ENCODE measurements at places on chromosomes 7 and 10.

- no peak for DNase-seq
These were observed 44.0 kb upstream of the VDAC2 start for GRCh38 chr10:75166623-75166972.

- no peak for DNase-seq
These were observed at the start of gene CACNB2 for GRCh38 chr10:18140149-18140956. CACNB2 (plus strand) TSS chr10:18140424.

DNA sequence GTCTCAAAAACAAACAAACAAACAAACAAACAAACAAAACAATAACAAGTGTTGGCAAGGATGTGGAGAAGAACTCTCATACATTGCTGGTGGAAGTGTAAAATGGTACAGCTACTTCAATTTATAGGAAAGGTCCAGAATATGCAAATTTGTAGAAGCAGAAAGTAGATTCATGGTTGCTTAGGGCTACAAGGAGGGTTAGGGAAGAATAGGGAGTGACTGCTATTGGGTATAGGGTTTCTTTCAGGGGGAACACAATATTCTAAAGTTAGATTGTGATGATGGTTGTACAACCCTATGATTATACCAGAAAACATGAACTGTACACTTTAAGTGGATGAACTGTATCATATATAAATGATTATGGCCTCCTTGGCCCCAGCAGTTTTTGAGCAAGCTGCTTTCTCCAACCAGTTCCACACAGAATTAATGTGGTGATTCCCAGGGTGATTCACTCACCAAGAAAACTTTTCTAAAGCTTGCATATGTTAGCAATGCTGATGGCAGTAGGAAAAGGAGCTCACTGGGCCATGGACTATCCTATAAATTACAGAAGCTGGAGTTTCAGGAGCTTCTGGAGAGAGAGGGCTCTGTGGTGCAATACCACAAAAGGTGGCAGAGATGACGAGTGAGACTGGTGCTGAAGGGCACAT is 52.8 kb upstream of the KCNIP2 start:
- DNase-seq = no peak

DNA sequence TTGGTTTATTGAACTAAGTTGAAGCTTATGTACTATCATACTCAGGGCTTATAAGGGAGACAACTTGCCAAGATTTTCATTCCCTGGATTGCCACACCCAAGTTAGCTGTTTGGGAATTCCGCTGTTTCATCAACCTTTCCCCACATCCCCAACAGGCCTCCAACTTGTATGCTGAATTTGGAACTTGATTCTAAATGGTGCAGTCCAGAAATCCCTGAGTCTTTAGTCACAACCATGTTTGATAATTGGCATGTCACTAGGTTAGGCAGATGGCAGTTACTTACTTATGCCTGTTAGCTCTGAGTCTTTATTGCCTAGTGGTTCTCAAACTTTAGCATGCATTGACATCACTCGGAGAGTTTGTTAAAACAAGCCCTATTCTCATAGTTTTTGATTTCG is 135.4 kb upstream of the PRPS1L1 start:
- DNase-seq = no peak

GRCh38 chr7:139855498-139856270 is 26.6 kb downstream of the TBXAS1 start:
- DNase-seq = no peak

DNA sequence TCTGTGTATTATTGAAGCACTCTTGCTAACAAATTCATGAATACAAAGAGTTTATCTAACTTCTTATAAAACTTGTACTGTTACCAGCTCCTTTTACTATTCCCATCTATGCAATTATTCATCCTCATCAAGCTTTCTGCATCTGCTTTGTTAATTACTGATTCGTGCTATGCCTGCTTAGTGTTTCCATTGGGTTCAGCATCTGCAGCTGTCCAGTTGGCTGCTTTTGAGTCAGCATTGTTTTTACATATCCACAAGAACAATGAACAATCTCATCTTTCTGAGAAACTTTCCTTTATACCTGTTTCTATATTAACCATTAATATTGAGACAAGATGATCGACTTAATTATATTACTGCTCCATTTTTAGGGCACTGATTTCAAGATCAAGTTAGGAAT is 19.6 kb upstream of the ANLN start:
- no peak for DNase-seq

- DNase-seq = no peak
These were observed 43.5 kb upstream of the LEP start for GRCh38 chr7:128197589-128197988.

- no peak for DNase-seq
These were observed 133.8 kb upstream of the ZNF92 start for GRCh38 chr7:65239707-65240352.

GRCh38 chr10:7170626-7171322 is 240.1 kb downstream of the SFMBT2 start:
- no peak for DNase-seq

DNA sequence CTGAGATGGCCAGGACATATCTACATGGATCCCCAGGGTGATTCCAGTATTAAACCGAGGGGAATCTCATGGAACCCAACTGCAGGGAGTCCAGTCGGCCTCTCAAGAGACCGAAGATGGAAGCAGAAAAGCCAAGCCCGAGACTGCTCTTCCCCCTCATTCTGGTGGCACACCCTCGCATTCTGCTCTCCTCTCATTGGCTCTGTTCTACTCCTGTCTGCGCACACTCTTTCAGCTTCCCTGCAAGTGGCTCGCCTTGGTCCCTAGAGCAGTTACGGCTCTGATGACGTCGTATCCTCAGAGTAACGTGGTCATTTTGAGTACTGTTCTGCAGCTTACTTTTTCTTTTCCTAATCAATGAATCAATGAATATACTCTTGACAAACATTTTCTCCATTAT is 72.6 kb upstream of the RHEB start:
- DNase-seq = no peak

GRCh38 chr10:35056133-35056532 is 34.0 kb downstream of the CUL2 start:
- DNase-seq = no peak

GRCh38 chr7:157702311-157703023 is 365.7 kb downstream of the DNAJB6 start:
- no peak for DNase-seq

DNA sequence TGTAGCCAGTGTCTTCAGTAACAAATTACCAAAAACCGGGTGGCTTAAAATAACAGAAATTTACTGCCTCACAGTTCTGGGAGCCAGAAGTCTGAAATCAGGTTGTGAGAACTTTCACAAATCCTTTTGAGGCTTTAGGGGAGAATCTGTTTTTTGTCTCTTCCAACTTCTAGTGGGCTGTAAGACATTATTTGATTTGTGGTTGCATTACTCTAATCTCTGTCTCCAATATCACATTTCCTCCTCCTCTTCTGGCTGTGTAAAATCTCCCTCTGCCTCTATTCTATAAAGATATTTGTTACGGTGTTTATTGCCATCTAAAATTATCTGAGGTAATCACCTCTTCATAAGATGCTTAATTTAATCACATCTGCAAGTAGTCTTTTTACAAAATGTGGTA is 1039.6 kb upstream of the LRRN3 start:
- no peak for DNase-seq

DNA sequence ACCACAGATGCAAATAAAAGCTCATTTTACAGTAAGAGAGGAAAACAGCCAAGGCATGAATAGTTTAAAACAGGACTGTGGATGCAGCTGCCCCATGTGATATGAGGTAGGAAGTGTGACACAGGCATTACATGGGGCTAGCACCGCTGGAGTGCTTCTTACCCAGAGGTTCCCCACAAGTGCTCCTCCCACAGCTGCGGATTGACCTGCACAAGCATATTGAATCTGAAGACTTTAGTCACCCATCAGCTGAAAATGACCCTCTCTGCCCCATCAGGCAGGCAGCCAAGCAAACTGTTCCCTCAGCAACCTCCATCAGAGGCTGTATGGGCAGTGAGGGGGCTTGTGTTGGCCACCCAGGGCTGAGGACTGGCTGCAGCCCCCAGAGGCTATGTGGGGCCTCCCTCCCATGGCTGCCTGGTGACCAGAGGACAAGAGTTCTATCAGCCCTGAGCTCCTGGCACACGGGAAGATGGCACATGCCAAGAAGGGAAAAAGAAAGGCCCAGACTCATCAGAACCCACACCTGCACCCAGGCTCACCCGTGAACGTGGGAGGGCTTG is 98.7 kb downstream of the TCERG1L start:
- no peak for DNase-seq

DNA sequence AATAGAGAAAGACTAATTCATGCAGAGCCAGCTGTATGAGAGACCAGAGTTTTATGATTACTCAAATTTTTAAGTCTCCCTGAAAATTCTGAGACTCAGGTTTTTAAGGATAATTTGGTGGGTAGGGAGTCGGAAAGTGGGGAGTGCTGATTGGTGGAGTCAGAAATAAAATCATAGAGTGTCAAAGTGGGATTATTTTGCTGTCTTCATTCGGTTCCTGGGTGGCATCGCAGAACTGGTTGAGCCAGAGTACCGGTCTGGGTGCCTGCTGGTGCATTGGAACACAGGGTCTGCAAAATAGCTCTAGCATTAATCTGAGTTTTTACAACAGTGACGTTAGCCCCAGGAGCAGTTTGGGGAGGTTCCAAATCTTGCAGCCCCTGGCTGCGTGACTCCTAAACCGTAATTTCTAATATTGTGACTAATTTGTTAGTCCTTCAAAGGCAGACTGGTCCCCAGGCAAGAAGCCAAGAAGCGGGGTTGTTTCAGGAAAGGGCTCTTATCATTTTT is 32.4 kb downstream of the GPRIN2 start:
- DNase-seq = no peak

GRCh38 chr10:80407812-80408241 is 524 bp upstream of the PRXL2A start:
- no peak for DNase-seq

- DNase-seq = no peak
These were observed 73.1 kb downstream of the GTF2IRD1 start for GRCh38 chr7:74526780-74527179.

- DNase-seq = no peak
These were observed 113.7 kb downstream of the CDK14 start for GRCh38 chr7:90709501-90710465.

GRCh38 chr7:81707196-81707595 is 62.7 kb downstream of the HGF start:
- no peak for DNase-seq

GRCh38 chr7:158924956-158925355 is 68.6 kb downstream of the DYNC2I1 start:
- no peak for DNase-seq

GRCh38 chr10:103658049-103658577 is 164.6 kb downstream of the NEURL1 start:
- no peak for DNase-seq

- no peak for DNase-seq
These were observed 127.7 kb downstream of the CCSER2 start for GRCh38 chr10:84456126-84456525.

GRCh38 chr7:100886142-100886935 is 3.2 kb downstream of the UFSP1 start:
- no peak for DNase-seq

GRCh38 chr10:5888843-5889623 is 660 bp downstream of the ANKRD16 start:
- peak; percentile 42 for DNase-seq

GRCh38 chr10:80201608-80202141 is 3.7 kb downstream of the ANXA11 start:
- no peak for DNase-seq

DNA sequence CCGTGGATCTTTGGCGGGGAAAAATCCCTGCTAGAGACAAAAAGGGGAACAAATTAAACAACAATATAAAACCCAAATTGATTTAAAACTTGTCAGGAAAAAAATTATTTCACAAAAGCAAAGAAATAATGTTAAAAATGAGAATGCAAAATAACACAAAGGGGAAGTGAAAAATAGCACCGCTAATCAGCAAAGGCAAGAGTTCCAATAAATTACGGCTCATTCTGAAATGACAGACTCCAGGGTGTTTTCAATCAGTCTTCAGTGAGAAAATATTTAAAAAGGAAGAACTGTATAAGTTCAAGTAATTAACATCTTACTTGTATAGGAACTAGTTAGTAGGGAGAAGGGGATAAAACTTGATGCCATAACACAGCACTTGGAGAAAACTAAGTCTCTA is 336.8 kb downstream of the LRRTM3 start:
- DNase-seq = no peak

- DNase-seq = no peak
These were observed 3.9 kb upstream of the NRF1 start for GRCh38 chr7:129607471-129608120.

GRCh38 chr10:110651044-110651958 is 7.2 kb downstream of the RBM20 start:
- DNase-seq = no peak

- no peak for DNase-seq
These were observed 113.4 kb upstream of the AHR start for GRCh38 chr7:17184805-17185689.

- no peak for DNase-seq
These were observed 11.1 kb downstream of the LRRC4 start for GRCh38 chr7:128020159-128020558.

GRCh38 chr10:70600512-70601395 is 1.8 kb downstream of the PRF1 start:
- DNase-seq = no peak

DNA sequence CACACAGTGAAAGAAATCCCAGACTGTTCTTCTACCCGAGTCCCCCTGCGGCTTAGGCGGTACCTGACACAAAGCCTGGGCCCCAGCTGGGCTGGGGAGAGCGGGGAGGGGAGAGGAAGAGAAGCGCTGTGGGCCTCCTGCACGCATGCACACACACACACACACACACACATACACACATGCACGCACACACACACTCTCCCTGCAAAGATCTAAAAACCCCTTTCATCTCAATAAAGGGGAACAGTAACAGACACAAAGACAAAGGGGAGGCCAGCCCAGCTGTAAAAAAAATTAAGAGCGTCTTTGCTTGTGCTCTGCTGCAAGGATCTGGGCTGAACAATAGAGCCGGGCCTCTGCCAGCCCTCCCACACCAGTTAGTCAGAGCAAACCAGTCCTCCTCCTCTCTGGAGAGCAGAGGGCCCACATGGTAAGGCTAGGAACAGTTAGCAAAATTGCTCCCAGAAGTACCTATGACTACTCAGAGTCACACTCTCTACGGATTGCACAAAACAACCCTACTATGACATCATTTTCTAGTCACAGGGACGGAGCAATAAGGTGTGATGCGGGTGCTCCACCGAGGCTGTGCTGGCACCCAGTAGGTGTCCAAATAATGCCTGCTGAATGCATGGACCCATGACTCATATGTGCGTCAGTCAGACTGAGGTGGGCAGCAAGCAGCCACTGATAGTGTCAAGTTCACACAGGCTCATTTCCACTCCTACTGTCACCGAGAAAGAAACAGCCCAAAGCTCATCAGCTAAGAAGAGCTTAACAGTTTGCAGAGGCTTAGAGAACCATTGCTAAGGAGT is 9.2 kb downstream of the ITPRIP start:
- DNase-seq = peak; percentile 31

GRCh38 chr10:47370878-47371277 is 13.2 kb downstream of the ZNF488 start:
- DNase-seq = no peak

GRCh38 chr10:75508814-75509306 is 77.4 kb downstream of the LRMDA start:
- no peak for DNase-seq

DNA sequence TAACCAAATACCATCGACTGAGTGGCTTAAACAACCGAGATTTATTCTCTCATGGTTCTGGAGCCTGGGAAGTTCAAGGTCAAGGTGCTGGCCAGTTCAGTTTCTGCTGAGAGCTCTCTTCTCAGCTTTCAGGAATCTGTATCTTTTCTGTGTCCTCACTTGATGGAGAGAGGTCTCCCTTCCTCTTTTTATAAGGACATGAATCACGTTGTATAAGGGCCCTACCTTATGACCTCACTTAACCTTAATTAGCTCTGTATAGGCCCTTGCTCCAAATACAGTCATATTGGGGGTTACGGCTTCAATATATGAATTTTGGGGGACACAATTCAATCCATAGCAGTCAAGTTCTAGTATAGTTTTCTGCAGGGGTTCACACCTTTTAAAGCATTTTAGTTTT is 135.2 kb upstream of the ADO start:
- DNase-seq = no peak

All from activated CD4-positive, CD25-positive, alpha-beta regulatory T cell (primary cell).